ENCODE measurements at places on chromosomes 2 and 18. TPM values are rescaled to one million over a fixed set of nuclear protein-coding genes. Genes with fewer than 3 reads are reported as not detected.

The SCN2A gene
- 2.7 TPM for polyA plus RNA-seq

The RFTN2 gene
- 1.4 TPM for polyA plus RNA-seq

The BMP10 gene
- not detected for polyA plus RNA-seq

The KCNJ3 gene
- polyA plus RNA-seq = 9.9 TPM

The SIGLEC15 gene
- not detected for polyA plus RNA-seq

The GALNT13 gene
- not detected for polyA plus RNA-seq

The THSD7B gene
- polyA plus RNA-seq = 0.34 TPM

The NEB gene
- polyA plus RNA-seq = 1.6 TPM

The ARL6IP6 gene
- 9.3 TPM for polyA plus RNA-seq

The ASB18 gene
- polyA plus RNA-seq = not detected

The TRIM54 gene
- 2.1 TPM for polyA plus RNA-seq

The SLC9A4 gene
- polyA plus RNA-seq = 10.3 TPM

The RIT2 gene
- polyA plus RNA-seq = not detected

The GRHL1 gene
- 2.3 TPM for polyA plus RNA-seq

The KRTCAP3 gene
- polyA plus RNA-seq = 17.2 TPM

The CABYR gene
- 0.82 TPM for polyA plus RNA-seq

The IL36A gene
- polyA plus RNA-seq = not detected

The FAM237A gene
- polyA plus RNA-seq = not detected

The GREB1L gene
- polyA plus RNA-seq = not detected

The GALR1 gene
- polyA plus RNA-seq = not detected

The LHCGR gene
- polyA plus RNA-seq = not detected

The SLC5A7 gene
- polyA plus RNA-seq = 0.75 TPM

The ABCB11 gene
- not detected for polyA plus RNA-seq

The RFX8 gene
- polyA plus RNA-seq = not detected

The GREB1 gene
- polyA plus RNA-seq = 1.8 TPM

The PPP3R1 gene
- polyA plus RNA-seq = 18.3 TPM

The CROCC2 gene
- not detected for polyA plus RNA-seq

The CAPN13 gene
- polyA plus RNA-seq = 3.4 TPM

The VAPA gene
- 185 TPM for polyA plus RNA-seq

The LONRF2 gene
- polyA plus RNA-seq = 1.1 TPM

The SERPINB12 gene
- polyA plus RNA-seq = not detected

The OR6B2 gene
- not detected for polyA plus RNA-seq

The IL37 gene
- polyA plus RNA-seq = not detected
